ENCODE measurements at places on chromosomes 2 and 18.

DNA sequence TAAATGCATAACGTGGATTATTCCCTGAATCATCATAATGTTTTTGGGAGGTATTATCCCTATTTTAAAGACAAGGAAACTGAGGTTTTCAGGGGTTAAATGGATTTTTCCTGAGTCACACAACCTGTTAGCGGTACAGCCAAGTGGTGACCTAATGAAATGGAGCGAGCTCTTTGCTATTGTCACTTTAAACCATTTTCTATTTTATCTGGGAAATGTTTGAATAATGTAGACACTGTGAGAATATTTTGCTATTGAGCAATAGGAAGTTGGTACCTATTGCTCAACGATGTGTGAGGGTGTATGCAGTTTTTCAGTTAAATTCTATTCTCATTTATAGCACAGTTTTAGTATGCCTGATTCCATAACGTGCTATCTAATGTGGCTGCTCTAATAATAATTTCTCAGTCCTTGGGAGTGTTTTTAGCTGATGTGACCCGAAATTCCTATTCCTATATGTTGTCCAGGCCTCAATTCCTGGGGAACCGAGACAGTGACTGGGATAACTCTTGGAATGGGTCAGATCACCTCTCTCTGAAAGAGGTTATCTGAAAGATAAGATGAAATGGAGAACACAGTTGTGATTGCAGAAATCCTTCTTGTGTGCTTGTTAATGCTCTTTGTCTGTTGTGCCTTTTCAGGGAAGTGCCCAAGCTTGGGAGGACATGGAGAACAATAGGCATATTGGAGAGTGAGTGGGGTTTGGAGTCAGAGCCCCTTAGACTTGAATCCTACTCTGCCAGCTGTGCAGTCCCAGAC is 38.4 kb downstream of the ABCB11 start:
- DNase-seq = no peak

GRCh38 chr2:32009516-32010256 is 1.1 kb downstream of the MEMO1 start:
- DNase-seq = no peak

DNA sequence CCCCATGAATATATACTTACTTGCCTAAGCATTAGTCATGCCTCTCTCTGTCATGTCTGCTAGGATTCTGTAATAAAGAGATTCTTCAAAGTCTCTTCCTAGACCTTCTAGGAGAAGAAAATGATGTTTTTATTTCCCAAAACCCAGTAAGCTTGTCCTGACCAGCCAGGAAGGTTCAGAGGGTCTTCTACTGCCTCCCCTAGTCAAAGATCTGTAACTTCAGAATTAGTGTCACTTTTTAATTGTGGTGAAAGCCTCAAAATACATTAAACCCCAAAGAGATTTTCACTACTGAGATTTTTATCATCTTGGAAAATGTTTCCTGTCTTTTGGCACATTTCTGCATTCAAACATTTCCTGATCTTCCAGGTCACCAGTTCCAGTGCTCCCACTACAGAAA is 232.9 kb upstream of the STK17B start:
- no peak for DNase-seq

- DNase-seq = no peak
Measured at GRCh38 chr2:64391940-64392339, 62.0 kb upstream of the LGALSL start.

DNA sequence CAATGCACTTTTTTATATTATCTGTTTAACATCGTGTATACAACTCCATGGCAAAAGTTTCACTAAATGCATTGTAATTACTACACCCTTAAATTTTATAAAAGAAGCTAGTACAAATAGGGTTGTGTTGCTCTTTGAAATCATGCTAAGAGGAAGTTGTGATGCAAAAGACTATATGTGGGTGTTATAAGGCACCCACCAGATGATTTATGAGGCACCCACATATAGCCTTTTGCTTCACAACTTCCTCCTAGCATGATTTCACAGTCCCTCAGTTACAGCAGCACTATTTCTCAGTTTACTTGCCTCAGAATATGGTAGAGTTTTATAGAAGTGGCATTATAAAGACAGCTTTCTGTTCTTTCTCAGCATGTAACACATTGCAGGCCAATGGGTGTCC is 277.3 kb upstream of the DOK6 start:
- peak; percentile 36 for DNase-seq

- no peak for DNase-seq
Measured at GRCh38 chr2:234422273-234422732, 74.6 kb downstream of the ARL4C start.

DNA sequence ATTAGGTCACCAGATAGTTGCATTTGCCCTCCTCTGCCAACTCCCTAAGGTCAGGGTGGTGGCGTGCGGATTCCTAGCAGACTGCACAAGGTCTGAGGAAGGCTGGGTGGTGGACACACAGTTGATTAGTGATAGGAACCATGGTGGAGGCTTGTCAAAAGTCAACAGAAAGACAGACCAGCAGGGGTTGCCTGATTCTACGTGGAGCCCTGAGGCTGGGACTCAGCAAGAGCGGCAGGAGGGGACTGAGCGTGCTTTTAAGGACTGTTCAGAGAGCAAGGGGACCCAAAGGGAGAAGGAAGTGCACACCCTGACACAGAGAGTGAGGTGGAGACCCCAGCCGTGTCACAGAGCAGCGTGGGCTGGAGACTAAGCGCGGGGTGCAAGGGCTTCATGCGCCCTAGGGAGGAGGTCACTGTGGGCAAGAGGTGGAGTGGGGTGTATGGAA is 513.2 kb downstream of the RNF144A start:
- DNase-seq = no peak

GRCh38 chr2:68379184-68379708 is 14.2 kb downstream of the PLEK start:
- DNase-seq = no peak

GRCh38 chr2:134217351-134217750 is 36.5 kb upstream of the MGAT5 start:
- no peak for DNase-seq

GRCh38 chr2:238523158-238524110 is 96.7 kb downstream of the ASB1 start:
- DNase-seq = no peak

DNA sequence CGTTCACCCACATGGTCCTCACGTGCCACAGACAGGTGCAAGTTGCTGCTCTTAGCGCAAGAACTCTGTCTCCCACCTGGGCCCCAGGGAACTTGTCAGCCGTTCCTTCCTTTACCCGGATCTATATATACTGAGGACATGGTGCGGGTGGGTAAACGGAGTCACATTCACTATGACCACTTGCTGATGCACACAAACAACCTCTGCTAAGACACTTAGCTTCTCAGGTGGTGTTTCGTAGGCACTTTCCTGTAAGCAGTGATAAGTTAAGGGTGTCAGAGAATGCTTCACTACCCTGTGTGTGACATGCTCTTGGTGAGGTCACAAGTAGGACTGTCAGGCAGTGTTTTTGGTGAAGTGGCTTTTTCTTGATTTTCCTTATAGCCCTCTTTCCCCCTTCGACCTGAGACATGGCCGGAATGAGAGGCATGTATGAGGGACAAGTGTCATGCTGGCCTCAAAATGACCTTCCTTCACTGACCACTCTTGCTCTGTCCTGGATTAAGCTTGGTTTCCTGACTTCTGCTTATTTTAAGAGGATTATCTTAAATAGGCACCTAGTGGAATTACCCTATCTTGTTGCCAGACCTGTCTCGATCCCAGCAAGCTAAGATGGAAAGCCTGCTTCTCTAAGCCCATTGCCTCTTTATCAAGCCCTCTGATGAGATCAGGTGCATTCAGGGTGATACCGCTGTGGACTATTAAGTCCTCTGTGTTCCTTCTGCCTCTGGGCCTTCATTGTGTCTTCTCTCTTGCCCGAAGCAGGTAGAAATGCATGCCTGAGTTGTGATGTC is 97.1 kb upstream of the CELF4 start:
- DNase-seq = no peak

- DNase-seq = no peak
Measured at GRCh38 chr18:12639990-12640880, 17.7 kb downstream of the SPIRE1 start.

- DNase-seq = no peak
Measured at GRCh38 chr2:146258071-146258470, 1586.8 kb upstream of the ACVR2A start.

DNA sequence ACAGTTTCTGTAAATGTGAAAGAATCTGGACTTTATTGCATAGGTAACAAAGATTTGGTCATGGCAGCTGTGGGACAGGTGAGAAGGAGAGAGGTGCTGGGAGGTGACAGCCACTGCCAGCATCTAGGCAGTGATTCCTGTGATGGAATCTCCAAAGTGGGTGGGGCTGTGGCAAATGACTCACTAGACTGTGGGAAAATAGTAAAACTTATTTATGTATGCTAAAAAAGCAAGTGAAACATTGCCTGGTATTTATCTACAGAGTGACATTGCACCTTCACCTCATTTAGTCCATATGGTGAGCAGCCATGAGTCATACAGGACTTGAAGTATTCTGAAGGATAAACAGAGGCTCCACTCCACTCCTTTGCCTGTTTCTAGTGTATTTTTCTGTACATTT is 145.3 kb upstream of the MEX3C start:
- no peak for DNase-seq

DNA sequence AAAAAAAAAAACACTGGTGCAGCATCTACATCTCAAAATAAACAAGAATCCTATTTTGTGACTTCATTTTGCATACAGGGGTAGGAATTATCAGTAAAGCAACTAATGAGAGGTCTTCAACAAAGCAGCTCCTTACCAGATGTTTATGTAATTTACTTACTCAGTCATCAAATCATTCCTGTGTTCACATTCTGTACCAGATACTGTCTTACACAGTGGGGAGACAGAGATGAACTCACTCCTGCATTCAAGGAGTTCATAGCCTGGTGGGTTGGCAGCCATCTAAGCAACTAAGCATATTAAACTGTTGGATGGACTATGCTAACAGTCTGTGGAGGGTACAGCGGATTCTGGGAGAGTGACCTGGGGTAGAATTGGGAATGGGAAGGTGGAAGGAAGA is 169.0 kb downstream of the OSR1 start:
- DNase-seq = no peak

DNA sequence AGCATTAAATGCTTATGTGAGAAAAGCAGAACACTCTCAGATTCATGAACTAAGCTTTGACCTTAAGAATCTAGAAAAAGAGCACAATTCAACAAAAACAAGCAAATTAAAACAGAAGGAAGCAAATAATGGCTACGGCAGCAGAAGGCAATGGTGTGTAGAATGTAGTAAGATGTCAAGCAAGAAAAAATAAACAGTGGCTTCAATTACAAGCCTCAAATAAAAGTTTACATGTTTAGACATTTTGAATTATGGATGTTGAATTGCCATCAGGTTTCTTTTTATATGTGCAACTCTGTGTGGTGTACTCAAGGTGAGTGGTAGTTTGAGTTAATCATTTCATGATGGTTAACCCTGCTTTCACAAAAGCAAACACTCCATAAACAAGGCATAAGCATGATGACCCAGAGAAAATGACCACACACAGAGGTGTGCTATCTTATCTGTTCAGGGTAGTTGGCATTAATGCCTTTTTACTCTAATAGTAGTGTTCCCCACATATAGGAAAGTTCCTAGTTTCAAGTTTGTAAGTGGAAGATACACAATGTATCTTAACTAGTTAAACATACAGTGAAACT is 207.1 kb downstream of the FIGN start:
- DNase-seq = no peak

DNA sequence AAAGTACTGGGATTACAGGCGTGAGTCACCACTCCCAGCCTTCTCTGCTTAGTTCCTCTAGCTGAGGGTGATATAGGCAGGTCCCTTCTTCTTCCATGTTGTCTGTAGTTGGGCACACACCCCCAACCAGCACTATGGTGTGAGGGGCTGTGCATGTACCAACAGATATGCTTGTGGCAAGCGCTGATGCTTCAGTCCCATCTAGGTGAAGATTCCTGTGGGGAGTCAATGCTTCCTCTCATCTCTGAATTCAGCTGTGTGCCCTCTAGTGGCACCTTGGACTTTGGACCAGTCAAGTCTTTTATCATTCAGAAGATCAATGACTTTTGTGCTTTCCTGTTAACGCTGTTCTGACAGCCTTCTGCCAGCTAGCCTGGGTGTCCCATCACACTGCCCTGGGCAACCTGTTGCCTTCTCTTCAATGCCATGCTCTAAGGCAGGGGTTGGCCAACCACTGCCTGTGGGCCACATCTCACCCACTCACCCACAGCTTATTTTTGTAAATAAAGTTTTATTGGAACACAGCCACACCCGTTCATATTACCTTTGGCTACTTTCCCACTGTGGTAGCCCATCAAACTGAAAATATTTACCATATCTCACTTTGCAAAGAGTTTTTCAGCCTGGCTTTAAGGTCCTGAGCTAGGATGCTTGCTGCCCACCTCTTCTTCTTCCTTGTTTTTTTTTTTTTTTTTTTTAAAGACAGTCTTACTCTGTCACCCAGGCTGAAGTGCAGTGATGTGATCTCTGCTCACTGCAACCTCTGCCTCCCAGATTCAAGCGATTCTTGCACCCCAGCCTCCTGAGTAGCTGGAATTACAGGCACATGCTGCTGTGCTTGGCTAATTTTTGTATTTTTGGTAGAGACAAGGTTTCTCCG is 51.0 kb downstream of the NPAS2 start:
- no peak for DNase-seq

DNA sequence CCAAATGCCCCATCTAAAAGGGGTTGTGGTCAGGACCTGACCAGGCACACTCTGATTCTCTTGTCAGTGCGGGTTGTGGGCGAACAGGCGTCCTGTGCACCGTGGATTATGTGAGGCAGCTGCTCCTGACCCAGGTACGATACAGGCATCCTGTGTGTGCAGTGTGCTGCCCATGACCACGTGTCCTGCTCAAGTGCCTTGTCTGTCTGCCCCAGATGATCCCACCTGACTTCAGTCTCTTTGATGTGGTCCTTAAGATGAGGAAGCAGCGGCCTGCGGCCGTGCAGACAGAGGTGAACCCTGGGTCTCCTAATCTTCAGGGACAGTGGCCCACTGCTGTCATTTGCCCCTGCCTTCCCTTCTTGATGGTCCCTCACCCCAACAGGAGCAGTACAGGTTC is 14.6 kb downstream of the PTPN18 start:
- DNase-seq = no peak

DNA sequence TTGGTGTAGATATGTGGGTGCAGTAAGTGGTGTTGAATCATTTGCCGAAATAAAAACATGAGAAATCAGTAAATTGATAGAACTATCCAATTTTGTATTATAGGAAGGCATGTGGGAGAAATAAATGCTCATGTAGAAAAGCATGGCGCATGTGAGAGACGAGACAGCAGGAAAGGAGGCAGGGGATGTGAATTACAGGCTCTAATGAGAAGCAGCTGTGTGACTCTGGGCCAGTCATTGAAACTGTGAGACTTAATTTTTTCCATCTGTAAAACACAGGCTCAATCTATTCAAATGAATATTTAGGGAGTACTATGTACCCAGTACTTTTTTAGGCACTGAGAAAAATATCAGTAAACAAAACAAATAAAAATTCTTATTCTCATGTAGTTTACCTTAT is 42.6 kb upstream of the MAP3K20 start:
- DNase-seq = no peak

GRCh38 chr2:109353806-109354745 is 225.1 kb downstream of the SH3RF3 start:
- DNase-seq = no peak

DNA sequence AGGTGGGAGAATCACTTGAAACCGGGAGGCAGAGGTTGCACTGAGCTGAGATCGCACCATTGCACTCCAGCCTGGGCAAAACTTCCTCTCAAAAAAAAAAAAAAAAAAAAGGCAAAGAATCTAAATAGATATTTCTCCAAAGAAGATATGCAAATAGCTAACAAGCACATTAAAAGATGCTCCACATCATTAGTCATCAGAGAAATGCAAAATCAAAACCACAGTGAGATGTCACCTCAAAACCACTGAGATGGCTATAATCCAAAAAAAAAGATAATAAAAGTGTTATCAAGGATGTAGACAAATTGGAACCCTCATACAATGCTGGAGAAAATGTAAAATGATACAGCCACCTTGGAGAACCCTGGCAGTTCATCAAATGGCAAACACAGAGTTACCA is 8.4 kb downstream of the ST8SIA5 start:
- DNase-seq = no peak

All from GF-D8 (cell line).